ENCODE measurements at places on chromosomes 12 and 14. TPM values are rescaled to one million over a fixed set of nuclear protein-coding genes. Genes with fewer than 3 reads are reported as not detected.

DNA sequence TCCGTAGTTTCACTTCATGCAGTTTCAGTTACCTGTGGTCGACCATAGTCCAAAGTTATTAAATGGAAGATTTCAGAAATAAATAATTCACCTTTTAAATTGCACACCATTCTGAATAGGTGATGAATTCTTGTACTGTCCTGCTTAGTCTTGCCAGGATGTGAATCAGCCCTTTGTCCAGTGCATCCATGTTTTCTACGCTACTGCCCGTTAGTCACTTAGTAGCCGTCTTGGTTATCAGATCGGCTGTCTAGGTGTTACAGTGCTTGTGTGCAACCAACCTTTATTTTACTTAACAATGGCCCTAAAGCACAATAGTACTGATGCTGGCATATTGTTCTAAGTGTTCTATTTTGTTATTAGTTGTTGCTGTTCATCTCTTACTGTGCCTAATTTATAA lies 146.7 kb downstream of the ACSS3 start:
- DNase-seq = no peak

SDSL gene
- total RNA-seq = 1.3 TPM

DNA sequence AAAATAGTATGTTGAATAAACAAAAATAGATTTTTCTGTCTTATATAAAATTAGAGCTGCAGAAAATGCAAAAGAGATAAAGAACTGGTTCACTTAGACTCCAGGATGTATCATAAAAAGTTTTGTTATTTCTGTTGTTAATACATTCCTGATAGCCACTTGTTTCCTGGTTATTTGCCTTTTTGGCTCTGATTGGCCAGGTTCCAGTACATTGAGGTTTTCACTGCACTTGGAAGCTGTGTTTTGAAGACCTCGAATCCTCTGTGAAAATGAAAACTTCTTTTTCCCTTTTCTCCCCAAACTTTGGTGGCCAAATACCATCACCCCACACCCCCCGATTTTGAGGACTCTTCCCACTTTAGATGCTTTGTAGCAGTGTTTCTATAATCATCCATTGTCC lies 525.3 kb downstream of the MED13L start:
- no peak for DNase-seq

DNA sequence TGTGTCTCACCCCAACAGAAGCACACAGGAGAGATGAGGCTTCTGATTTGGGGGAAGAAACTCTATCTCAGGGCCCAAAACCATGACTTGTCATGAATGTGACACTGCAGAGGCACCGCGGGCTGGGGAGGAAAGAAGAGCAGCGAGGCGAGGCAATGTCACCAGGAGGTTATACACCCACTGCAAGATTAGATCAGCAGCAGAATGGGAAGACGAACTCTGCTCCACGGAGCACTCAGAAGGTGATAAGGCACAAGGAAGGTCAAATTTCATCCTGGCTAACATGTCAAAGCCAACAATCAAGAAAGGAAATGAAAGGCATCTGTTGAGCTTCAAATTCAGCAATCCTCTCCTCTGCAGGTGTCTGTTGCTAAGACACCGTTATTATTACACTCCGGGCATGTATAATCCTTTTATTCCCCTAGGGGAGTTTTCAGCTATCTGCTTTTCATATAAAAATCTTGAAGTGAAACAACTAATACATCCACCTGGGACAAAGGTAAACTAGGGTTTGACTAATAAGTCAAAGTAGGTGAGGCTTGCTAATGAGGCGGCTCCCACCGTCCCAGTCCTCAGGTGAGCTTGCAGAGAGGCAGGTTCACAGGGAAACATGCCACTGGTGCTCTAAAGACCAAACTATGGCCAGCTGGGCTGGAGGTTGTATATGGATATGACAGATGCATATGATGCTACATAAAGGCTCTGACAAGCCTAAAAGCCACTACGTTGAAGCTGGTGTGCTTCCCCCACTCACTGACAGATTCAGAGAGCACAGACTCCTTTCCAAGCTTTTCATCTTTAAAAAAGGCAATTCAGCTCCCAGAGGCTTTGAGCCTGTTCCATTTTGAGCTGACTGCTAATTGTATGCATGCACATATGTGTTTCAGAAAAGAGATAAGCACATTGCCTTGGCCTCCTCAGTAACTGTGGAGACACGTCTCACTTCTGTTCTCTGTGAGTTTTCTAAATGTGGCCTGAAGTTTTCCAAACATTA lies 221.2 kb downstream of the NELL2 start:
- DNase-seq = no peak

ASB2 gene
- total RNA-seq = not detected

DNA sequence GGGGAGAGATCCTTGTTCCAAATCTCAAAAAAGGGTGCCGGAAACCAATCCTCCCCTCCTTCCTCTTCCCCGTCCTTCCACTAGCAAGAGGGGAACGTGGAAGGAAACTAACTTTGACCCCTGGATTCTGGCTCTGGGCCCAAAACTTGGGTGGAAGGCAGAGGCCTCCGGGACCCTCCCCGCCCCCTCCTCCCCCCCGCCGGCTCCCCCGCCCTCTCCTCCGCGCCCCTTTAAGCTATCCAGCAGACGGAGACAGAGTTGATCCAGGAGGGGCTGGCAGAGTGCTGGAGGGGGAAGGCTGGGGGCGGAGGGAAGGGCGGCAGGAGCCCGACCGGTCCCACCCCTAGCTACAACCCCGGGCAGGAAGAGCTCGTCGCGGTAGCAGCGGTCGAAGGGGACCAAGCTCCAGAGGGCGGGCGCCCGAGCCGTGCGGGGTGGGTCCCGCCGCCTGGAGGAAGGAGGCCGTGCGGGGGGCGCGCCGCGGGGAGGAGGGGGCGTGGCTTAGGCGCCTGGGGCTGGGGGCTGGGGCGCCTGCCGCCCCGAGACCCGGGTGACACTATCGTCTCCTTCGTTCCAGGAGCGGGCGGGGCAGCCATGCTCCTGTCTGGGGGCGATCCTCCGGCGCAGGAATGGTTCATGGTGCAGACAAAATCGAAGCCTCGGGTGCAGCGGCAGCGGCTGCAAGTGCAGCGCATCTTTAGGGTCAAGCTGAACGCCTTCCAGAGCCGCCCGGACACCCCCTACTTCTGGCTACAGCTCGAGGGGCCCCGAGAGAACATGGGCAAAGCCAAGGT lies at the start of gene NYNRIN:
NYNRIN (plus strand) TSS at position 351 of the 794 bp plus-strand sequence; CDS start at position 595, 244 bp downstream.
- DNase-seq = peak; percentile 66

- DNase-seq = no peak
These were observed 50.5 kb downstream of the TRAF3 start for GRCh38 chr14:102827716-102828115.

DNA sequence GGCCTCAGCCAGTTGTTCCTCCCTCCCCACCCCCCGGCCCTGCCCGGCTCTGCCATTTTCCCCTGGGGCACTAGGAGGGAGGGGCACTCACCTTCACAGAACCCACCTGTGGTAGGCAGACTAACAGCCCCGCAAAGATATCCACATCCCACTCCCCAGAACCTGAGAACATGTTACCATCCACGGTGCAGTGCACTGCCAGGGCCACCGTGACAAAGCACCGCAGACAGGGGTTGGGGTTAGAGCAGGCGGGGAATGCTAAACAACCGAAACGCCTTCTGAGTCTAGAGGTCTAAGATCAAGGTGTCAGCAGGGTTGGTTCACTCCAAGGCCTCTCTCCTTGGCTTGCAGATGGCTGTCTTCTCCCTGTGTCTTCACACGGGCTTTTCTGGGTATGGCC lies 57.4 kb upstream of the NCOR2 start:
- DNase-seq = no peak

DNA sequence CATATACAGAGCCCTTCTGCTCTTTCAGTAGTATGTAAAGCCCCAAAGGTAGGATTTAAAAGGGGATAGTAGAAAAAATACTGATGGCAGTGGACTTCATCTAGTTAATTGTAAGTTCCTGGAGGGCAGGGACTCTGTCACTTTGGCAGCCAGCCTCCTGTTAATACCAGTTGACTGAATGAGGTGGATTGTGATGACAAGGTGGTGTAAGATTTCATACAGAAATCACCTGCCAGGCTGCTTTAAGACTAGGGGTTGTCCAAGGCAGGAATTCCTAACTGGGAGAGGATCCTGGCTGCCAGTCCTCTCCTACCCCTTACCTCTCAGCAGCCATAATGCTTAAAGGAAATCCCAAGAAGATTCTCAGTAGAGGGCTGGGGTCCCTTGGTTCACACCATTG lies 7.3 kb downstream of the DYRK2 start:
- DNase-seq = no peak

ATG2B gene
- 14.1 TPM for total RNA-seq

DNA sequence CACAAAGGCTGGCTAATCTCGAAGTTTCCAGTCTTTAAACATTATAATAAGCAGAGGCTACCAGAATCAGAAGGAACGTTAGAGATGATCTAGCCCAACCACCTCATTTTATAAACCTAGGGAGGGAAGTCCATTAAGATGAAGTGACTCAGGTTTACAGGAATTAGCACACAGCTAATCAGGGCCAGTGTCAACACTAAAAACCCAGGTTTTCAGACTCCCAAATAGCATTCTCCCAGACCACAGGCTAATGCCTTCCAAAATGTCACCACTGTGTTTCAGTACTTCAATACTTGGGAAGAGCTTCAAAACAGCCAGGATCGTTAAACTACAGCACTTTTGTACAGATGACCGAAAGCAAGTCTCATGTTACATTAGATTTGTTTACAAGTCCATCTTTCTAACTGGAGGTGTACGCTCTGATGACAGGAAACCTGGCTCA lies 89.2 kb downstream of the FOXN3 start:
- no peak for DNase-seq

- DNase-seq = peak; percentile 49
These were observed 43.7 kb downstream of the KDM2B start for GRCh38 chr12:121536899-121537813.

DNA sequence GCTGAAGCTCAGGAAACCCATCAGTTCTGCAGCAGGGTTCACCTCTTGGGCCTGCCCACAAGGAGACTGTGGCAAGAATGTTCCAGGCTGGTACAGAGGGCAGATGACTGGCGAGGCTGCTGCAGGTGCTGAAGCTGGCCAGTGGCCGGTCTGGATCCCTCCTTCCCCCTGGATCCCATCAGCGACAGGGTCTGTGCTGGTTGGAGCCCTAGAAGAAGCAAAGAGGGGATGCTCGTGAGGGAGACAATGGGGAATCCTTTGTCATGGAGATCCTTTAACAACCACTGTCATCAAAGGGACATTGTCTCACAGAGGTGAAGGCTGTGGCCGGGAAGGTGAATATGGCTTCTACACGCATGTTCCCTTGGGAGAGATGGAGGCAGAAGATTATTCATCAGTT lies 211.4 kb upstream of the TMEM132C start:
- no peak for DNase-seq

GRCh38 chr14:95666450-95666849 lies 19.8 kb upstream of the TCL1B start:
- DNase-seq = no peak

- DNase-seq = peak; percentile 76
These were observed 6.1 kb downstream of the CCDC184 start for GRCh38 chr12:48189331-48190125.

- no peak for DNase-seq
These were observed 150.9 kb downstream of the EMP1 start for GRCh38 chr12:13347241-13348043.

DNA sequence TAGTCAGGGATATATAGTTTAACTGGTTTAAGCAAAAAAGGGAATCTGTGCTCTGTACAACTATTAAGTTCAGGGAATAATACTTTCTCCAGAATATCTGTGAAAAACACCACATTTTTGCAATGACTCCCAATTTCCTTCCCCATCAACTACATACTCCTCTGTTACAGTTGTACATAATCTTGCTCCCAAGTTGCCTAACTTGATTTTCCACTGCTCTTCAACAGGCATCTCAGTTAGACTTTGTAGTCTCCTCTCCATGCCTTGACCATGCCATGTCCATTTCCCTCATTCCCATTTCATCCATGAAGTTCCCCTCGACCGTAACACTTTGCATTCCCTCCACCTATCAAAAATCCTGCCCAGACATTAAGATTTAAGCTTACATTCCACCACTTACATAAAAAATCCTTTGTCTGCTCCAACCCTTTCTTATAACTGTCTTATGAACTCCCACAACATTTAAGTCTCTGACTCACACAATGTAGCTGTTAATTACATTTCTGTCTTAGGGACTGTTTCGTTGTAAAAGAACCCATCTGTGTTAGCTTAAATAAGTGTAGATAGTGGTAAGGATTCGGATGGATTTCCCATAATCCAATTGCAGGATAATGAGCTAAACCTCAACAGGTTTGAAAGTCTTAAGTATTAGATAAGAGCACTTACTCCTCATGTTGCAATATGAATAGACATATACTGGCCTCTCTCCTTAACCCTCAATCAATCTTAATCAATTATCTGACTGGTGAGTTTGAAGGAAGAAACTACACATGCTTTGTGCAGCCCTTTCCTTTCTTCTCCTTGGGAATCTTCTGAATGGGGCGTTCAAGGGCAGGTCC lies 156.5 kb downstream of the PAWR start:
- DNase-seq = no peak

POTEM gene
- not detected for total RNA-seq

SMOC1 gene
- total RNA-seq = 0.38 TPM

GRCh38 chr12:109946913-109947312 lies 46.8 kb downstream of the TCHP start:
- DNase-seq = no peak

DNA sequence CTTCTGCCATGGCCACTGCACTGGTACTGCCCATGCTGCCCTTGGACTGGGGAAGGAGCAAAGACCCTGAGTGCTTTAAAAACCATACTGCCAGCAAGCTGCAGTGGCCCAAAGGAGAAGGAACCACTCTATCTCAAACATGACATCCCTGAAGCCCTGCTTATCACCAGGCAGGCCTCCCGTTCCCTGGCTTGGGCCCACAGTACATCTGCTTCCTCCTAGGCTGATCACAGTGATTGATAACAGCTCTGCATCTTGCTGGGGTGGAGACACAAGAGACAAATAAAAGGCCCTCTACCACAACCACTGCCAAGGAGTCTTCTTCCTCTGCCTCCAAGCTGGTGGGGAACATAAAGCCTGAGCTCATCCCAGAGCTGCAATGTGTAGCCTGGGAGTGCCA lies 567.5 kb downstream of the TRHDE start:
- DNase-seq = no peak

DNA sequence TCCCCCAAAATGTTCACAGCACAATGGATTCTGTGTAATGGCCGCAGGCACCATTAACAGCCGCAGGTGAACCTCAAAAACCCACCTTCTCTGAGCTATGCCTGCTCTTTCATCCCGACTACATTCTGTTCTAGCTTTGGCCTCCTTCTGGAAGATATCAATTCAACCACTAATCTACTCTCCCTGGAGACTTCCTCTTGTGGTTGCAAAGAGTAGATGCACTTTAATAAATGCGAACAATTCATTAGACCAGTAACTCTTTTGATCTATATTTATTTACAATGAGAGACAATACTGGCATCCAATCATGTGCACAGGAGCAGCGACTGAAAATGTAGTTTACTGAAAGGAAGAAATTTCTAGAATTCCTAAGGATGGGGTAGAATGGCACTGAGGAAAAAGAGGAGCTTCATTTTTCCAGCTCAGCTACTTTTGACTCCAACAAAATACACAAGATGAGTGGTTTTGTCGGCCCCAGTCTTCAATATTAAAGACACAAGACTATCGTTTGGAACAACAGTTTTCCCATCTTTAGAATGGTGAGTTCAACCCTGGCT lies 5.3 kb downstream of the GRIN2B start:
- no peak for DNase-seq

GPX2 gene
- total RNA-seq = not detected

TSFM gene
- 25.8 TPM for total RNA-seq

GRCh38 chr14:101719708-101720107 lies 41.8 kb upstream of the PPP2R5C start:
- DNase-seq = no peak

GRCh38 chr14:98169170-98169587 lies 1102.8 kb downstream of the BCL11B start:
- no peak for DNase-seq

- DNase-seq = no peak
These were observed 365.8 kb downstream of the BCAT1 start for GRCh38 chr12:24582954-24583601.

- DNase-seq = no peak
These were observed 131.1 kb downstream of the CACNA1C start for GRCh38 chr12:2183556-2184541.
